ENCODE measurements at places on chromosomes 6 and 20.

DNA sequence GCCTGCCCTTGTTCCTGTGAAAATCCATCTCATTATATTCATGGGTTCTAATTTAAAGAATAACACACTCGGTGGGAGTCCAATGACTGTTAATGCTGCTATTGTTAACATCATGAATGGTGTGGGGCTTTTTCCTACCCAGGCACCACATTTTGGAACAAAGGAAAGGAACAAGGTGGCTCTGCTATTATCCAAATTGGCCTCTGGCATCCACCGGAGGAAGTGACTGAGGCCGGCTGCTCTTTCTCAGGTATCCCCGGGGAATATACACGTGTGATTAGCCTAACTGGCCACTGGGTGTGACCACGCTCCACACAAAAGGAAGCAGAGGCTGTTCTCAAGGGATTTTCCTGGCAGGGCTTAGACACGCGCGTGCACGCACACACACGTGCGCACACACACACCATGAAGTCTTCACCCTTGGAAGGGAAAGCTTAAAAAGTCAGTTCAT is 601.2 kb upstream of the ARID1B start:
- peak; percentile 36 for DNase-seq

DNA sequence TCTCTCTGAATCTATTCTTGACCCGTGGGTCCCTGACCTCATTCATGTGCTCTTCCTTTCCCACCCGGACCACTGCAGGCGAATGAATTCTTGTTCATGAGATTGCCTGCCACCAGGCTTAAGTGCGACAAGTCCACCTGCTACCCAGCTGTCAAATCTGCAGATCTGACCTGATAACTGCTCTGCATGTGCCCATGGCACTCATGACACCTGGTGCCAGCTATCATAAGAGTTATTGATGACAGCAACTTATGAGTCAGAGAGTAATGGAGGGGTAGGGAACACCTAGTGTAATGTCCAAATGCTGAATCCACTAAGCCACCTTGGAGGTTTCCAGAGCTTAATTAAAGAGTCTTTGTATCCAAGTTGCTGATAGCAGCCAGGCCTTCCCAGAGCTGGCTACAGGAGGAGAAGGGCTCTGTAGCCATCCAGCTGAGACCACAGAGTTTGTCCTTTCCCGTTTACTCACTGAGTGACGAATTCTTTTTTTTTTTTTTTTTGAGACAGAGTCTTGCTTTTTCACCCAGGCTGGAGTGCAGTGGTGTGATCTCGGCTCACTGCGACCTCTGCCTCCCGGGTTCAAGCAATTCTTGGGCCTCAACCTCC is 17.4 kb downstream of the SHLD1 start:
- peak; percentile 18 for DNase-seq

GRCh38 chr6:24107294-24107693 is 18.7 kb upstream of the NRSN1 start:
- no peak for DNase-seq

DNA sequence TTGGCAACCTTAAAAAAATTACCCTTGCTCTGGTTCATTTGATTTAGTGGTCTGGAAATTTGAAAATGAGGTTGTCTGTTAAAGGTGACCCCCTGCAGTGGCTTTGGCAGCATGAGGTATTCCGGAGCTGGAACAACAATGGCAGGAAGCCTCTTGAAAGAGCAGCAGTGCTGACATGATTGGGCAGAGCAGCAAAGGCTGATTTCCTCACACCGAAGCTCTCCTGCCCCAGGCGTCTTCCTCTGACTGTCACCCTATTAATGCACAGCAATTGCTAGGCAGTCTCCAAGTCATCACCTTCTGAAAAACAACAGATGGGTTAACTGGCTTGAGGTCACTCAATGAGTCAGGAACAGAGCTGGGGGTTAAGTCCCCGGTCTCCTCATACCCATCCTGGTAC is 241.8 kb upstream of the MMS22L start:
- no peak for DNase-seq

DNA sequence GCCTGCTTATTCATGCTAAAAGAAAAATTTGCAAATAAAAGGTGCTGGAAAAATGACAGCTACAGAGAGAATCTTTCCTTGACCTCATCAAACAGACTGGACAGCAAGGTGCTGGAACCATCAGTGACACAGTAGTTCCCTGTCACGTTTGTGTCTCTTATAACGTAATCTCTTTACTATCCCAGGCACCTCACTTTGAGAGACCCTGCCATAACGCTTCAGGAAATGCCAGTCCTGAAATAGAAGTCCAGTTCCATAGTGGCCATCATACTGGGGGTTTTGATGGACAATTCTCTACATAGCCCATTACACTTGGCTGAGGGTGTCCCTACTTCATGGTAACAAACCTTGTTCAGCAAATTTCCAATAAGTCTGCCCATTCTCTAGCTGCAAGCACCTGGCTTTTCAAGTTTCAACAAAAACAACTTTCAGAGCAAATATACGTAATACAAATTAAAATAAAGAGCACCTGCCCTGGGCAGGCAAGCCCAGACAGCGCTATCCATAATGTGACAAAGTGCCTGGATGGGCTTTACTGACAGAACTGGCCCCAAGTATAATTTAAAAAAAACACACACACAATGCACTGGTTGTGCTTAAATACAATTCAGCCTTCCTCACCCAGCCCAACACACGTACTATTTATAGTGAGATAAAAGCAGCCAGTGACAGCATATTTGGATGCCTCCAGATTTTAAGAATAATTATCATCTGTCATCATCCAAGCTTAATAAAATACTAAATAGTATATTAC is 38.7 kb downstream of the CNKSR3 start:
- no peak for DNase-seq

GRCh38 chr20:4406627-4407026 is 315.1 kb upstream of the PRND start:
- no peak for DNase-seq

GRCh38 chr6:9851541-9852380 is 563.1 kb downstream of the TFAP2A start:
- peak; percentile 27 for DNase-seq

DNA sequence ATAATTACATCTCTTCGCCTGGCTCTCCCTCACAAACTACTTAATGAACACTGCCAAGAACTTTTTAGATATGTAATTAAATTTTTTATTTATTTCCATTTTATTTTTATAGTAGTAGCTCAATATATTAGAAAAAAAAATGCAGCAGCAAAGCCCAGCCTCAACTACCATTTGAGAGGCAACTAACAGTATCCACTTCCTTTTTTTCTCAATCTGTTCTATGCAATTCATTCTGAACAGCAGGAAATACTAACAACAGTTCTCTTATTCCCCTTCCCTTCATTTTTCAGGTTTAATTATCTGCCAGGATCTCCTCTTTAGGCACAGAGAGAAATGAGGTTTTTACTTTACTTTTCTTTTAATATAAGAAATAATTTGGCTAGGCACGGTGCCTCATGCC is 112.7 kb downstream of the ZNF217 start:
- no peak for DNase-seq

DNA sequence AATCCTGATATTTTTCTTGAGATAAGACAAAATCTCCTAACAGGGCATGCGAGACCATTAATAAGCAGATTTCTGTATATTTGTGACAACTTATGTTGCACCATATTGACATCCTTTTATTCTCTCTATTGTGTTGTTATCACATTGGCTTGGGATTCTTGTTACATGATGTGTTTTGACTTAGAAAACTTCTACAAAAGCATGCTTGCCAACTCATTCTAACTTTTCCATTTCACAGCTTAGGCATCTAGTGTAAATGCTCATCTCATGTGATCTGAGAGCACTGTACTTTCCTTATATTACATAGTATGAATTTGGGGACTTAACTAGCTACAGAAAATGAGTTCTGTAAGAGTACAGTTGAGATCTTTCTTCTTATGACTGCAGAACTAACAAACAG is 1040.7 kb upstream of the ADGRB3 start:
- no peak for DNase-seq

- no peak for DNase-seq
These were observed 61.8 kb downstream of the NFATC2 start for GRCh38 chr20:51480507-51481270.

DNA sequence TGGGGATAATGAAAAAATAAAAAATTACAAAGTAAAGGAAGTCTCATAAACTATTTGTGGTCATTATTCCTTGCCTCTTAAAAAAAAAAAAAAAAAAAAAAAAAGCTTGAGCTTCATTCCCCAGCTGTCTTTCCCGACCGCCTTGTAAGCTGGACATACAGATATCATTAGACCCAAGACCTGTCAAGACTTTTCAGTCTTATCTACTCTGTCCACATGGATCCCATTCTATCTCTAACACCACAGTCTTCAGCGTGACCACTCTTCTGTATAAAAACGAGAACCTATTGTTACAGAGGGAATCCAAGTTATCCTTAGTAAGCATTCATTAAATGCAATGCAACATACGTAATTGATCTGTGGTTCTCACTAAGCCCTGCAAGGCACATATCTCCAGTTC is 423.5 kb downstream of the MEI4 start:
- DNase-seq: no peak

GRCh38 chr6:37190159-37190535 is 20.2 kb downstream of the PIM1 start:
- DNase-seq: no peak

GRCh38 chr6:118187568-118188164 is 280.6 kb downstream of the SLC35F1 start:
- DNase-seq: no peak

- DNase-seq: no peak
These were observed 39.1 kb upstream of the ARHGAP18 start for GRCh38 chr6:129748901-129749748.

DNA sequence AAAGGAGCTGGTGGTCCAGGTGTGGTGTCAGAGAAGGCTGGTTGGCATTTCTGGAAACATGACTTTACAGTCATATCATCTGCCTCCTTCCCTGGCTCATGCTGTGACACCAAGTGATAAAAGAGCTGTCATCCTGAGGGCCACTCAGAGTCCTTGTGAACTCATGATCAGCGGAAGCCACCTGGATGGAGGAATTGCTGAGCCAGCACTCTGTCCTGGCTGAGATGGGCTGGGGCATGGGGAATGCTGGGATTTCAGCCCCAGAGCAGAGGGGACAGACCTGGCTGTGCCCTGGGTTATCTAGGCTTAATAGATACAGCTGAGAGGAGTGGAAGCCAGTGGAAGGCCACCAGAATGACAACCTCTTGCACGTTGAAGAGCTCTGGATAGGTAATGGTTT is 214.3 kb downstream of the DHX35 start:
- DNase-seq: no peak

GRCh38 chr20:20411402-20411801 is 43.5 kb downstream of the INSM1 start:
- no peak for DNase-seq

GRCh38 chr6:6635869-6636268 is 47.3 kb downstream of the LY86 start:
- no peak for DNase-seq

DNA sequence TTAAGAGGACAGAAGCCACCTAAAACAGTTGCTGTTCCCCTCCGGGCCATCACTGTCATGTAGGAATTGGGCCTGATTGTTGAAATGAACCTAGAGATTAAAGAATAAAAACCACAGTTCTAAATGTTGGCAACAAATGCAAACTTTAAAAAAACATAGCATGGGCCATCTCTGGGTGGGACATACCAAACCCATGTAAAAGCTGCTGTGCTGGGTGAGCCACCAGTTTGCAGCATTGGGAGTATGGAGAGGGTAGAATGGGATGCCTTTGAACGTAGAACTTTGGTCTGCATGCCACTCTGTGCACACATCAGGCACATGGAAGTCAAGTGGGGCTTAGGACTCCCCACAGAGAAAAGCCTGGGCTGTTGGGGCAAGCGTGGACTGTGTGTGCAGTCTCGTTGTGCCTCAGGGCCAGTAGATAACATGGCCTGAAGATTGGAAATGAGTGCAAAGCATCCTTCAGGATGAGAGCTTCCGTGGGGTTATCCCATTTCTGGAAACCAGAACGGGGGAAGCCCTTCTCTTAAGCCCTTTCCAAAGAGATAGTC is 28.1 kb downstream of the EPB41L1 start:
- no peak for DNase-seq

GRCh38 chr6:134169871-134170486 is 117.6 kb upstream of the SLC2A12 start:
- no peak for DNase-seq
